ENCODE measurements at places on chromosomes 11 and 22. TPM values are rescaled to one million over a fixed set of nuclear protein-coding genes. Genes with fewer than 3 reads are reported as not detected.
A peak's percentile ranks its signal among the peaks of the same experiment; 100 is the strongest.

The TRIM51 gene
- total RNA-seq = not detected

DNA sequence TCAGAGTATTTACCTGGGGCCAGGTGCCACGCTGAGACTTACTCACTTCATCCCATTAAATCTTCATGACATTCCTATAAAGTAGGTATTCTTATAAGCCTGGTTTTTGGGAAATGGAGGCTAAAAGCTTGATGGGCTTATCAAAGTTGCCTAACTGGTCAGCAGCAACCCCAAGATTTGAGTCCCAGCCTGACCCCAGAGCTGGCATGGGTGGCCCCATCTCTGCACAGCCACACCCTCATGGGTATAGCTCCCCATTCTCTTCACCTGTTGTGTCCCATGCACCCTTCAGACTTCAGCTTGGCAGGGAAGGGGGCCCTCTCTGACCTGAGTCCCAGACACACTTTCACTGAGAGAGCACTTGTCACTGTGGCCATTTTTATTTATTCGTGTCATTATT lies 37.4 kb upstream of the TP53I11 start:
- no peak overlapping the region for H3K4me3 ChIP-seq
- H3K4me1 ChIP-seq = no peaks in the 10 kb centered on the region
- H3K36me3 ChIP-seq = no peaks in the 10 kb centered on the region
- no peak overlapping the region for H3K27ac ChIP-seq

DNA sequence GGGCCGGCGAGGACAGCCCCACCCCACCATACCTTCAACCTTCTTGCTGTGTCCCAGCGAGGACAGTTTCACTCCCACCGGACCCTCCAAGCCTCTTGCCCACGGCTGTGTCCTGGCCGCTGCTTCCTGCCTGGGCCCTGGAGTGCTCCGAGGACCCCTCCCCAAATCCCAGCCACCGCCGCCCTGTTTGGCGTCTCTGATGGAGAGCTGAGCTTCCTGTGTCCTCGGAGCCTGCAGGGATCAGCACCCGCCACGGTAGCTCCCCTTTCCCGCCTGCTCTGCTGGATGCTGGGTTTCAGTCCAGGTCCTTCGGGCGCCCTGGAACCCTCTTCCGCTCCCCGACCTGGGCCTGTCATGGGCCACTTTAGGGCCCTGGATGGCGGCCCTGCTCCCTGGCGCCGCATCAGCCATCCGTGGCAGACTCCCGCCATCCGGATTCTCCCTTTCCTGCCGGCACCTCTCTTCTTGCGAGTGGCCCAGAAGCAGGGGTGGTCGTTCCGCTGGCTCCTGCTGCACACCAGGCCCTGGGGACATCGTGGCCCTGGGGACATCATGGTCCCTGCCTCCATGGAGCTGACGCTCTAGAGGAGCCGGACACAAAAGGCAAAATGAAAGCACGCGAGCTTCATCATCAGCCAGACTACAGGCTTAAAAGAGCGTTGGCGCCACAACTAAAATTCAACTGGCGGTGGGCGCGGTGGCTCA lies 34.3 kb upstream of the GAL start:
- H3K36me3 ChIP-seq = peaks cover under 1% of the 10 kb centered on the region
- no peak for DNase-seq
- no peaks in the 10 kb centered on the region for H3K4me1 ChIP-seq
- H3K27ac ChIP-seq = no peak overlapping the region
- H3K4me3 ChIP-seq = no peak overlapping the region
- no peaks in the 10 kb centered on the region for H3K27me3 ChIP-seq

DNA sequence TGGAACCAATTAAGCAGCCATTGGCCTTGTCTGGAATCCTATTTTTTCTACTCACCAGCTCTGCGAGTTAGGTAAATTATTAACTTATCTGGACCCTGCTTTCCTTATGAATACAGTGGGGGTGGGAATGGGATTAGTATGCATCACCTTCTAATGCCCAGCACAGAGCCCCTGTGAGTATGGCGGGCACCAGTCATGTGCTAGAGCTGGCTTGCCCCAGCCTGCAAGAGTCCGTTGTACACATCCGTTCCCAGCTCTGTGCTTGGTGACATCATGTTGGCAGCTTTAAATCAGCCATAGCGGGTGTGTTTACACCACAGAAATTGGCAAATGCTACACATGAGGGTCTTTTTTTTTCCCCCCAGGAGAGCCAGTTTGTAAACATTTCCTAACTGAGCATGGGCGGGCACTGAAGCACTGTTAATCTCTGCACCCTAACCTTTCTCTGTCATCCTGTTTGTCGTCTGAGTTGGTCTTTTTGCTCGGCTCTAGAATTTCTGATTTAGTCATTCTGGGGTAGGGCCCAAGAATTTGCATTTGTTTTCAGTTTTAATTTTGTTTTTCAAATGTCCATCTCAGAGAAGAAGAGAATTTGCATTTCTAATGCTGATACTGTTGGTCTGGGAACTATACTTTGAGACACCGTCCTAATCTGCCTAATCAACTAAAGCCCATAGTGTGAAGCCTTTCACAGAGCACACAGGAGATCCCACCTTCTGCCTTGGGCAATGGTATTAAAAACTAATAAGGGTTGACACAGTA lies 130.3 kb upstream of the TBCEL start:
- no peaks in the 10 kb centered on the region for H3K27me3 ChIP-seq
- DNase-seq = no peak
- H3K36me3 ChIP-seq = no peaks in the 10 kb centered on the region
- no peak overlapping the region for H3K4me3 ChIP-seq

- H3K27me3 ChIP-seq = no peaks in the 10 kb centered on the region
- H3K4me3 ChIP-seq = no peak overlapping the region
Observed at GRCh38 chr11:30594646-30595411, 8.7 kb upstream of the MPPED2 start.

DNA sequence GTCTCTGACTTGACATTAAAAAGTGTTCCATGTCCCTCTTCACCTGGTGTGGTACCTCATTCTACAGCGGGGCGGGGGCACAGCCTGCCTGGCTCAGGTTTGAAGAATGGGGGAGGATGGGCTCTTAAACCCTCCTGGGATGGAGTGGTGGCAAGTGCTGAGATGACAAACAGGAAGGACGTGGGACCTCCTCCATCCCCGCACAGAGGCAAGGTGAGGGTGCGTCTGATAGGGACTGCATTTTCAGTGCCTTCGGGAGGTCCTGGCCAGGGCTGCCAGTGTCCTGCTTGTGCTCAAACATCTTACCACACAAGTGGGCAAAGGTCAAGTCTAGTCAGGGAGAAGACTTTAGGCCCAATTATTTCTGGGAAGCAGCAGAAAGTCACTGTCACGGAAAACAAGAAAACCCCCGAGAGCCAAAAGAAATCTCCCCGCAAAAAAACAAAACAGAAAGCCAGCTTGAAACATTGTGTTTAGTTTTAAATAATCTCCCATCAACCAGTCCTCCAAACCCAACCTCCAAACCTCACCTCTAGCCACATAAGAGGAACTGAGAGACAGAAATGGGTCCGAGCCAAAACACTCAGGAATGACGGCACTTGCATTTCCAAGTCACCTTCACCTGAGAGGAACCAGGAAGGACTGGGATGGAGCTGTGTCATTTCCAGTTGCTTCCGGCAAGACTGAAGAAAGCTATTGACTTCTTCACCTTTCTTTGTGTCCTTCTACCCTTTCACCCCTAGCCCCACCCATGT lies 966.5 kb downstream of the NTM start:
- no peak overlapping the region for H3K4me3 ChIP-seq
- no peaks in the 10 kb centered on the region for H3K27me3 ChIP-seq
- H3K4me1 ChIP-seq = no peaks in the 10 kb centered on the region
- no peak overlapping the region for H3K27ac ChIP-seq
- DNase-seq = no peak

DNA sequence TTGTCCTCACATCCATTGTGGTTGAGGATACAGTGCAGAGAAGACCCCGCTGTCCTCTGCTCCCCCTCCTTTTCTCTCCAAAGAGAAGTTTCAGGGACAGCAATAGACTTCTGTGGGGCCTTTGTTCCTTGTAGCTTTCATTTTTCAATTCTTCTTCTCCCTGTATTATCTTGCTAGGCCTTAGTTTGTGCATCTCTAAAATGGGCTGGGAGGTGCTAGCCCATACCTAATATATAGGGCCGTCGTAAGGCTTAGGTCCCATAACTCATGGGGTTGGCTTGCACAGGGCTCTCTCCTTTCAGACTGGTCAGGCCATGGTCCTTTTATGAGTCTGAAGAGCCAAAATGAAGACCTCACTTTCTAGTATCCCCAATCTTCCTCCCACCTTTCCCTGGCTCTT lies 33.0 kb downstream of the ZBTB16 start:
- no peaks in the 10 kb centered on the region for H3K36me3 ChIP-seq
- no peak overlapping the region for H3K27ac ChIP-seq
- no peak for DNase-seq
- no peaks in the 10 kb centered on the region for H3K27me3 ChIP-seq

- peaks cover 6% of the 10 kb centered on the region for H3K4me1 ChIP-seq
- no peak overlapping the region for H3K27ac ChIP-seq
- H3K4me3 ChIP-seq = peak overlapping the region; percentile 96
- H3K36me3 ChIP-seq = peaks cover 27% of the 10 kb centered on the region
Observed at GRCh38 chr22:37020192-37020479, 594 bp downstream of the MPST start.
